GM23248 (cell line): ENCODE measurements at places on chromosomes 12 and 14. TPM values are rescaled to one million over a fixed set of nuclear protein-coding genes. Genes with fewer than 3 reads are reported as not detected.

- DNase-seq = no peak
- H3K27me3 ChIP-seq = no peaks in the 10 kb centered on the region
- H3K4me1 ChIP-seq = peaks cover 15% of the 10 kb centered on the region
- H3K4me3 ChIP-seq = no peak overlapping the region
- no peaks in the 10 kb centered on the region for H3K36me3 ChIP-seq
Measured at GRCh38 chr12:67590149-67590790, 58.3 kb upstream of the DYRK2 start.

DNA sequence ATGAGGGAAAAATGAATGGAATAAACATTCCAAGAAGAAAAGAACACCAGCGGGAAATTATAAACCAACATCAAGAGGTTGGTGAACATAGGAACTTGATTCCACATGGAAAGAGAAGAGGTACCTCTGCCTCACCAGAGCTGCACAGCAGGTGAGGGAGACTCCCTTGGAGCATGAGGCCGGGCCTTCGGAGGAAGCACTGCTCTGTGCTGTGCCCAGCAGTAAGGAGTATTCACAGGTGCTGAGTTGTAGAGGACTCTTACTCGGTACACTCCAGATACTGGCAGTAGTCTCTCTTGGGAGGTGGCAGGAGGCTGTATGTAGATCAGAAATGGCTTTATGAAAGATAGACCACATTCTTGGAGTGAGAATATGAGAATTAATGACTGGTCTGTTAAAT, 76.0 kb downstream of the NPAS3 start:
- DNase-seq = no peak
- H3K27me3 ChIP-seq = no peaks in the 10 kb centered on the region
- H3K27ac ChIP-seq = no peak overlapping the region

The PTPN6 gene
- not detected in 2 replicates for total RNA-seq

DNA sequence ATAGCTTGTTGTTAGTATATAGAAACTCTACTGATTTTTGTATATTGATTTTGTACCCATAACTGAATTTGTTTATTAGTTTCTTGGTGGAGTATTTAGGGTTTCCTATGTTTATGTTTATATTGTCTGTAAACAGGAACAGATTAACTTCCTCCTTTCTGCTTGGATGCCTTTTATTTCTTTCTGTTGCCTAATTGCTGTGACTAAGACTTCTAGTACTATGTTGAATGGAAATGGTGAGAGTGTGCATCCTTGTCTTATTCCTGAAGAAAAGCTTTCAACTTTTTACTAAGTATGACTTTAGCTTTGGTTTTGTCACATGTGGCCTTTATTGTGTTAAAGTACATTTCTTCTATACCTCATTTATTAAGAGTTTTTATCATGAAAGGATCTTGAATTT, 20.9 kb downstream of the FBXW8 start:
- peak; percentile 36 for DNase-seq
- no peaks in the 10 kb centered on the region for H3K4me1 ChIP-seq
- no peak overlapping the region for H3K4me3 ChIP-seq
- no peak overlapping the region for H3K27ac ChIP-seq

DNA sequence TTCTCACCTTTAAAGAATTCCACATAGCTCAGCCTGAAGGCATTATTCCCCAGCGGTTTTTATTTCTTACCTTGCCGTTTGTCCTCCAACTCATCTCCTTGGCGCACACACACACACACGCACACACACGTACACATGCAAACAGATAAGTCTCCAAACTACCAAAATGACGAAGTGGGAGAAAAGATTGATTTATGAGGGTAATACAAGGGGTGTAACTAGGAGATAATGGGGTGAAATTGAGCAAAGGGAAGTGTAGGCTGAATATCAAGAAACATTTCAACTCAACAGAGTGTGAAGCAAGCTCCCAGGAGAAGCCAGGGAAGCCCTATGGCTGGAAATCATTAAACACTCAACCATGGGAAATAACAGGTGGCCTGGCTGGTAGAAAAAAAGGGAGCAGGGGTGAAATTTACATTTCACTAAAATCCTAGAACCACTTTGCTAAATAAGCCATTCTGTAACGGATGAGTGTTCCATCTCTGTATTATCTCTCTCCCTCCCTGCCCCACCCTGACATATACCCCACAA, 41.0 kb downstream of the GRIN2B start:
- DNase-seq = no peak
- no peaks in the 10 kb centered on the region for H3K36me3 ChIP-seq
- no peaks in the 10 kb centered on the region for H3K27me3 ChIP-seq
- no peaks in the 10 kb centered on the region for H3K4me1 ChIP-seq

The CD163L1 gene
- 0.43 TPM in 1 of 2 replicates, not detected in the other for total RNA-seq

DNA sequence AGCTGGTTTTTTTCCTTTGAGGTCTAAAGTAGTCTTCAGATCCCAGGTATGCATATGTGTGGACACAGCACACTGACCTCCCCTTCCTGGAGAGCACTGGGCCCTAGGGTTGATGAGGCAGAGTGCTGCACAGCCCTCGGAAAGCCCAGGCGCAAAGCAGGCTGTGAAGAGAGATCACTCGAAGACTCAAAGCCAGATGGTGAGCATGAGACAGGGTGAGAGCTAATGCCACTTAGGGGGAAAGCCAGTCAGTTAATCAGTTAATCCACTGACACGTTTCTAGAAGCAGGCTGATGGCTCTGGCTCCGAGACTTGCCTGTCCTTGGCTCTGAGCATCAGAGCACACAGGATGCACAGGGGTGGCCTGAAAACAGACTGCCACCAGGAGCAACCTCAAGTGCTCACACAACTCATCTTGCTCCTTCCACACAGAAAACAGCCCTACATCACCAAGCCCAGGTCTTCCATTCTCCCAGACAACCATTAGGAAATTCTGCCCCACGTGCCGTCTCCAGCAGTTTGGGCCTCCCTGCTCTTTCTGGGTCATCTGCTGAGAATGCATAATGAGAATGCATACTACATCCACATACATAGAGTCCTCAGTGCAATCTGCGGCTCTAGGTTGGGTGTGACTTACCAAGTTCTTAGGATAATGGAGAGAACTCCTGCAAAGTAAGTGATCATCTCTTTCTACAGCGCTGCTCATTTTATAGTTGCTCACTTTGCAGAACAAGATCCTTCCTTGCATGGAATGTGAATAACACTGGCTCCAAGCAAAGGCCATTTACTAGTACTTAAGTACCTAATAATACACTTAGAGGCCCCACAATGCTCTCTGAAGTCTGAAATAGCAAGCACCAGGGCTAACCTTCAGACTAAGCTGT, 12.0 kb downstream of the AQP6 start:
- peak overlapping the region; percentile 30; the same call in 1 of the 2 replicates for H3K4me3 ChIP-seq
- H3K4me1 ChIP-seq = peaks cover 25% of the 10 kb centered on the region
- DNase-seq = no peak
- H3K36me3 ChIP-seq = peaks cover 9% of the 10 kb centered on the region; the same call in 1 of the 2 replicates
